Posterior cingulate gyrus (tissue), 11 donors: ENCODE measurements at places on chromosomes 1 and 21.

GRCh38 chr1:231778009-231778719 lies 151.6 kb downstream of the DISC1 start:
- DNase-seq, result no peak

GRCh38 chr1:100028765-100029164 lies 59.0 kb downstream of the SLC35A3 start:
- DNase-seq, result no peak

- DNase-seq, result no peak
Observed at GRCh38 chr1:230000493-230001184, 66.4 kb upstream of the GALNT2 start.

DNA sequence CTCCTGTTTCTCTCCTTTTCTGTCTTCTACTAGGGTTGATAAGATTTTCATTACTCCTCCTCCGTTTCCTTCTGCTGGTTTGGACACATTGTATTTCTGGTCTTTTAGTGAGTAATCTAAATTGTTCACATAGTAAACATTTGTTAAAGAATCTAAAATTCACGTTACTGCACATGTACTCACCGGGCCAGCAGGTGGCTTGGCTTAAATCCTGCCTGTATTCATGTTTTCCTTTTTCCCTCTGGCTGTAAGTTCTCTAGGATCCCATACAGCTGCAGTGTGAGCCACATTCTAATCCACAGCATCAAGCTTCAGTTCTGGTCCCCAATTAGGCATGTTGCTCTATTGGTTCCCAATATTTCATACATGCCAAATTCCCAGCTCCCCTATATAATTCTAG lies 958.3 kb downstream of the ADGRL2 start:
- no peak for DNase-seq

DNA sequence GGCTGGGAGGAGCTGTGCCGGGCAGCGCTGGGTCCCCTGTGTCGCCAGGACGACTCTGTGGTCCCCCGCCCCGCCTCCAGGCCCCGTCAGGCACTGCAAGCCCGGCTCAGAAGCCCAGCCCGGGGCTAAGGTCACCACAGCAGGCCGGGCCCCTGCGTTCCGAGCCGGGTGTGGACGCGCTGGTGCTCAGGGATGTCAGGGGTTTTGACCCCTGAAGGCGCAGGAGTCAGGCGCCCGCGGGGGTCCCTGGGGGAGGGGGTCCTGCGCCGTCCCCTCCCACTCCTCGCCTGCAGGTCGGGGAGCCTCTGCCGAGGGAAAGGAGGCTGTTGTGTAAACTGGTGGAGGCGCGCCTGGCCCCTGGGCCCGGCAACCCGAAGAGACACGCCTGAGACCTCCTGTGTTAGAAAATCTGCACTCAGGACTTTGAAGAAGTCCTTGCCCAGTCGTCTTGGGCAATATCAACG lies 23.7 kb upstream of the TMEM54 start:
- DNase-seq, result no peak

- no peak for DNase-seq
Observed at GRCh38 chr1:71850936-71851335, 431.4 kb downstream of the NEGR1 start.

DNA sequence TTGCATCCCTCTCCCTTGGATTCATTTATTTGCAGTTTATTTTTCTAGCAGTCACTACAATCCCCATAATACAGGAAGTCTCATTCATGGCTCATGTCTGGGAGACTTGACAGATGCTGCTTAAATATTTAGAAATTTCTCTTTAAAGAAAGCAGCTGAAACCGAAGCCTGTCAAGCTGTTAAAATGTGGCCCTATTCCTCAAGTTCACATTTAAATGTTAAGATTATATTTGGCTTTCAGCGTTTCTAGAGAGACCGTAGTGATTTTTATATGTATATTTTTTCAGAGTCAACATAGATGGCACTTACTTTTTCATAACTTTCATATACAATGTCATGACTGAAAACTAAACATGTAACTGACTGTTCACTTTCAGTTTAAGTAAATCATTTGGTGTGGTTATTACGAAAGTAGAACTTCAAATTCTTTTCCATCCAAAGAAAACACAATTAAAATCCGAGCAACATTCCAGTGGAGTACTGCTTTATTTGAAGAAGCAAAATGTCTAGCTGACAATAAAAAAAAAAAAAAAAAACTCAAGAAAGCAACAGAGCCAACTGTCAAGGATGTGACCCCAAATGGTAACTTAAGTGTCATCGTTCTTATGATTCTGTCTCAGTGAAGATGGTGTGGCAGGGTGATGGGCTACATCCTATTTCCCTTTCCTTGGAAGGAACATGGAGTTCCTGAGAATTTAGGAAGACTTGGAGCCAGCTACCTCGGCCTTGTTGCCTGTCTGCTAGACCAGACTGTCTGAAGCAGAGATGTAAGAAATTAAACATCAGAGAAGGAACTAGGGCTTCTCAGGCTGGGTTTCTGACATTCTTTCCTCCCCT lies 37.8 kb downstream of the MIS18A start:
- no peak for DNase-seq

DNA sequence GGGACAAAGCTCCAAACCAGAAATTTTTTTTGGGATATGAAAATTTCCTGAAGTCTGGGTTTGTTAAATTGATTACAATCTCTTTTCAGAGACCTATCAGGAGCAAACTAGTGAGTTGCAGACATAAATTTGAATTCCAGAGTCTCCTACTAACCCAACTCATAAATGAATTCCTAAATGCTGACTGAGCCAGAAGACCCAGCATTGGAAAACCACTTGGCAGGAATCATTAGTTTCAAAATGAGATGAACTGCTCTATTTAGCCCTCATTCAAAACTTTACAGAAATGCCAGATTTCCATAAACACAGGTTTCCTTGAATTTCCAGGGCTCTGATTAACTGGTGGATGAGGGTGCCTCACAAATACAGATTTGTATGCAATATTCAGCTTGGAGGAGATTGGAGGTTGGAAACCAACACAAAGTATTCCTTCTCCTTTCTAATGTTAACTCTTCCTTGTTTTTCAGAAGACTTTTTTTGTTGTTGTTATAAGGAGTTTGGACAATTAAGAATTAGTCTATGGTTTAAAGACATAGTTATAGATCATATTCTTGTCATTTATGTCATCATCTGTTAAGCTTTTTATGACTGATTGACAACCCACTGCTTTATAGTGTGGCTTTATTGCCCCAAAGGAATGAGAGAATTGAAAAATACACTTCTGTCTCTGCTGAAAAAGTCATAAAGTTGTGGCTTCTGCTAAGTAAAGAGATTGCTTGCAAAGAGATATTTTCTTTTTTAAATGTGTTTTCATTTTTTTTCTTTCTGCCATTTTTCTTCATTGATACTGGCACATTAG lies 222.8 kb downstream of the HLX start:
- DNase-seq, result no peak

DNA sequence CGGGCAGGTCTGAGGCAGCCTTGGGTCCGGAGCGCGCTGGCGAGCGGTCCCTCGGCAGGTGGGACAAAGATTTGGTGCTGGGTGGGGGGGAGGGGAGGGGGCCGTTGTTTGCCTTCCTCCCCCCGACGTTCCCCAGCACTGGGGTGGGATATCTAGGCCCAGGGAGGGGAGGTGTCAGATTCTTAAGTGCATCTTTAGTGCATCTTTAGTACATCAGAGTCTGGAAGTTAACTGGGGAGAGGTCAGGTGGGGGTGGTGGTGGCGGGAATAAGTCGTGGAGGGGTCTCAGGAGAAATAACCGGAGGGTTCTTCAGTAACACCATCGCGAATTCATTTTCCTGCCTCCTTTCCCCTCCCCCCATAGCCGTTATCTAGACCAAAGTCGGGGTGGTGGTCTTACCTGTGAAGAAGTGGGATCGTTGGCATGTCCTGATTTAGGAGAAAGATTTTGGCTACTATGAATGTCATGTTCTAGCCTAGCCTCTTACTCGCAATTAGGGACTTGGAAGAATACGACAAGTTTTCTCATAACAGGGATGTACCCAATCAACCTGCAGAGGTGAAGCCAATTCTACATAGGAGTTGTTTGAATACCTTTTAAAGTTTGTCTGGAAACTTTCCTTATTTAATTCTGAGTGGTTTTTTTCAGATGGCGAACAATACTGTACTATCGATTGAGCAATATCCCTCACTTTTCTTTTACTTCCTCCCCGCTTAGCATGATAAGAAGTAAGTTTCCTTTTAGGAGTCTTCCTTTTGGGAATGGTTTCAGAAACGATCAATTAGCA lies 886 bp downstream of the ZMYM4 start:
- DNase-seq, result no peak

- DNase-seq, result peak; percentile 92
Observed at GRCh38 chr1:27349784-27350662, 8.2 kb downstream of the SYTL1 start.

- no peak for DNase-seq
Observed at GRCh38 chr1:83012950-83013349, 986.0 kb downstream of the TTLL7 start.

DNA sequence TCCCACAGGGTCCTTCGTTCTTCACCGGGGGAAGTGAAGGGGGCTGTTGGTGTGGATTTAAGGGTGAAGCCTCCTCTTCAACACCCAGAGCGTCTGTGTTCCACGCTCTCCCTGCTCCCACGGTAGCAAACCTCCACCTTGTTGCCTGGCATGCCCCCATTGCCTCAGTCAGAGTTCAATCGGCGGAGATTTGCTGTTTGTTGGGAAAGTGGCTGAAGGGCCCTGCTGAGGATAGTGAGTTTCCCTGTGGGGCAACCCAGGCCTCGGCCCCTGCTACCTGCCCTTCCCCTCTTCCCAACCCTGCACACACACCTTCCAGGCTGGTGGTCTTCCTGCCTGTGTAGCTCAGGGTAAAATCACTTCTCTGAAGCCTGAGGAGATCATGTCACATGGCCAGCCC lies 60.5 kb downstream of the TOR1AIP2 start:
- DNase-seq, result no peak

DNA sequence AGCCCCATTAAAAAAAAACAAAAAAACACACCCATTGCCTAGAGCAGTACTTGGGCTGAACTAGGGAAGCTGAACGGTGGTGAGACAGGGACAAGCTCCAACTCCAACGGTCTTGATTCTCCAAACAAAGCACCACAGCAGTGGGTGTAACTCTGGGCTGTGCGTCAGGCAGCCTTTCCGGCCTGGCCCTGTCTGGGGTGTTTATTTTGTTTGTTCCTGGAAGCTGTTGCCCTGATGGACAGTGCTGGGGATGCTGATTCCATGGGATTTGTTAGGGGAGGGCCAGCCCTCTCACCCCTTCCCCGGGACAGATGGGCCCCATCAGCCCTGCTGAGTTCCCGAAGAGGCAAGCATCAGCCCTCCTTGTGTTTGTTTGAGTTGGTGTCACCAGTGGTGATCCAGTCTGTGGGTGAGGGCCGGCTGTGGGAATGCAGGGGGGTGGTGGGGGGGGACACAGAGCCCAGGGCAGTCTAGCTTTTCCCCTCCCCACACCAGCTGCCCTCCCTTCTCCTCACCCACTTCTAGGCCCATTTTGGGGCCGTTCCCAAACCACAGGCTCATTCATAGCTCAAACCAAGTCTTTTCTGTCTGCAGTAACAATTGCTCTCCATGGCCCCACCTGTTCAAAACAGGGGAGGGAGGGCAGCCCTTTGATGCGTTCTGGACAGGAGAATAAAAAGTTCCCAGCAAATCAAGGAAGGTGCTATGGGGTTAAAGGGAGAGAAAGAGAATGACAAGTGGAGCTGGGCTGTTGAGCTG lies 4.5 kb downstream of the WNT2B start:
- DNase-seq, result no peak

DNA sequence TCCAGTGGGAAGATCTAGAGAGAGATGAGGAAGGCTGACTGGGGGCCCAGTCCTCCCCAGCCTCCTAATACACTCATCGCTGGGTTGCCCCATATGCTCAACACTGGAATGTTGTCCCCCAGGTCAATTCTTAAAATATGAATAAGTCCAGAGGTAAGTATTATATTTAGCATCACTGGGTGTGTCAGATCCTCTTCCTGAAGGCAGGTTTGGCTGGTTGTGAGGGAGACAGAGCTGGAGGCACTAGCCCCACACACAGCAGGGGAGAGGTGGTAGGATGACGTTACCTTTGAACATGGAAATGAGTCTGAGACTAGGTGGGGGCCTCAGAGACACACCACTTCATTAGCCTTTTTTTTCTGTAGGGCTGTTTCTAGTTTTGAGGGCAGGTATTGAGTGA lies 42.6 kb downstream of the SLC44A3 start:
- DNase-seq, result no peak

DNA sequence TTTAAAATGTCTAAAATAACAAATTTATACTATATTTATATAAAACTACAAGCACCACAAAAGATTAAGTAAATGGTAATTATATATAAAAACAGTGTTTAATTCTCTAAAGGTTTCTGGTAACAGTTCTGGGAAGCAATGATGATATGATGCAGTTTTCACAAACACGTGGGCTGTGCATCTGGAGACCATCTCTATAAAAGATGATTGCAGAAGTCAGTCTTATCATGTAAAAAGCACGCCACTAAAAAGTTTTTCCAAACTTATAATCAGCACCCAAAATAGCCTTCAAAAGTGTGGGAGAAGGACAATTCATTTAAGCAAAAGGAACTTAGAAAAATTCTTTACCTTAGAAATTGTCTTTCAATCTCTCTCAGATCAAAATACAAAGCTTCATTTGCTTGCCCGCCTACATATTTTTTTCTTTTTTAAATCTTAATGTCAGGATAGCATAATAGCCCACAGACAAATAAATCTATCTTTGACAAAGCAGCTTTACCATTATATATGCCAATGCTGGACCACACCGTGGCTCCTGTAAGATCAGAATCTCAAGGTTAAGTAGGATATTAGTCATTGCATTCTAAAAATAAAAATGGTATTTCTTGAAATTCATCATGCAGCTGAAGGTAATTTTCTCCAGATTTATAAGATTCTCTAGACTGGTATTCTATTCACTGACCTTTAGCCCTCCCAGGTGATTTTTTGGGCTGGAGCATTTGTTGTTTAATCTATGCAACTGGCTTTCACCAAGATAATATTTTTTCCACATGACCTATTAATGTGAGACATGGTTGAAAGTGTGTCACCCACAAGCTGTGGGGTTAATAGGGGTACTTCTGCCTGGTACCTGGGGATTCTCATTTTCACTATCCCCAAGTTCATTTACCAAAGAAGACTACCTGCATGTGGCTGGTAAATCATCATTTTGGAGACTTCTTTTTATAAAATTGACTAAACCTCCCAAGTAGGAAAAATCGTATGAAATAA lies 189.6 kb upstream of the ST6GALNAC5 start:
- no peak for DNase-seq

- DNase-seq, result no peak
Observed at GRCh38 chr1:164475834-164476233, 83.2 kb upstream of the PBX1 start.

GRCh38 chr1:209622841-209623829 lies 29.1 kb downstream of the LAMB3 start:
- DNase-seq, result peak; percentile 88

GRCh38 chr1:216064643-216065042 lies 358.6 kb downstream of the USH2A start:
- DNase-seq, result no peak

- DNase-seq, result no peak
Observed at GRCh38 chr1:157370698-157371097, 181.6 kb downstream of the FCRL5 start.

- DNase-seq, result no peak
Observed at GRCh38 chr1:242205622-242206489, 207.0 kb upstream of the MAP1LC3C start.

DNA sequence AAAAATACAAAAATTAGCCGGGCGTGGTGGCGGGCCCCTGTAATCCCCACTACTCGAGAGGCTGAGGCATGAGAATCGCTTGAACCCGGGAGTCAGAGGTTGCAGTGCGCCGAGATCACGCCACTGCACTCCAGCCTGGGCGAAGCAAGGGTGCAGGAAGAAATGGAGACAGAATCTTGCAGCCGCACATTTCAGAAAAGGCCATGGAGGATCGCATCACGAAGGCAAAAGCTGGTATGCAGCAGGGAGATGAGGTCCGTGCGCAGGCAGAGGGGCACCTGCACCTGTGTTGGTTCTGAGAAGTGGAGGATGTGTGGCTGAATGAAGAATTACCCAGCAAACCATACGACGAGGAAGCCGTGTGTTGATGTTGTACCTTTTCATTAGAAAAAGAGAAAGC lies 53.0 kb upstream of the ABCG1 start:
- no peak for DNase-seq
